ENCODE measurements at places on chromosomes 1 and 21.

- no peak for DNase-seq
These were observed 321.5 kb upstream of the OLFM3 start for GRCh38 chr1:102318104-102318806.

- no peak for DNase-seq
These were observed 40.6 kb downstream of the ERI3 start for GRCh38 chr1:44314452-44314851.

DNA sequence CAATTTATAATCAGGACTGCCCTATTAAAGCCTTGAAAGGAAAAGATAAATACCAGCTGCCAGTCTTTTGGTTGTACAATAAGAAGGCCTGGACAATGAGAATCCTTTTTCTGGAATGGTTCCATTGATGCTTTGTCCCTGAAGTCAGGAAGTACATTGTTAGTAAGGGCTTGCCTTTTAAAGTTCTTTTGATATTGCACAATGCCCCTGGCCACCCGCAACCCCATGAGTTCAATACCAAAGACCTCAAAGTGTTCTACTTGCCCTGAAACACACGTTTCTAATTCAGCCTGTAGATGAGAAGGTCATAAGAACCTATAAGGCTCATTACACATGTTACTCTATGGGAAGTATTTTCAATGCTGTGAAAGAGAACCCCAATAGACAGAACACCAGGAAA lies 112.1 kb downstream of the OLFM3 start:
- DNase-seq: no peak

DNA sequence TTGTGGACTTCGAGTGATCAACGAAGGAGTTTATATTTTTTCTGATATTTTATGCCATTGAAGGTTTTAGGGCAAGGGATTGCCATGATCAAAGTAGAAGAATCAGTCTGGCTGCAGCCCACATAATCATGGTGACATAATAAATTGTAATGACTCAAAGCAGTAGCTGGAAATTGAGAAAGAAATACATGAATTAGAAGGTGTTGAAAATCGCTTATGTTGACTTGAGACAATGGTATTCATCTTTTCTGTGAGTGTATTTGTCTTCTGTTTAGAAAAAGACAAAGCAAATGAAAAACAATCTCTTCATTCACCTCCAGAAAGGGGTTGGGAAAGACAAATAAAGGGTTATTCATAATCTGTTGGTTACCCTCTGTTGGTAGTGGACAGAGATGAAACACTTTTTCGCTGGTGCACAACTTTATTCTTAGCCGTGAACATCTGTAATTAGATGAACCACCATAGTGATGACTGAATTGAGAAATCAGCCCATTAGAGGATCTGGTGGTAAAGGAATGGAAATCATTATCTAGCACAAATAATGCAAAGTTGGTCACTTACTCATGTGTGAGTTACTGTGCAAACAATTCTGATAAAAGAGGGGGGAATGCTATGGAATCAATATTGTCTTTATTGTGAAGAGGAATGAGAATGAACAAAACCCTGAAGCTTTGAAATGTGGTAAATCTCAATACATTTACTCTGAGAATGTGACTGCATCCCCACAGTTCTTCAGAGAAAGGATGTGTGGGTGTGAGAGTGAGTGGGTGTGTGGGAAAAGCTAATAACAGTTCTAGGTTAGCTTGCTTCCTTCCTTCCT lies 121.8 kb downstream of the NTNG1 start:
- no peak for DNase-seq

- DNase-seq: no peak
These were observed 69.4 kb downstream of the PLPP3 start for GRCh38 chr1:56509713-56510641.

DNA sequence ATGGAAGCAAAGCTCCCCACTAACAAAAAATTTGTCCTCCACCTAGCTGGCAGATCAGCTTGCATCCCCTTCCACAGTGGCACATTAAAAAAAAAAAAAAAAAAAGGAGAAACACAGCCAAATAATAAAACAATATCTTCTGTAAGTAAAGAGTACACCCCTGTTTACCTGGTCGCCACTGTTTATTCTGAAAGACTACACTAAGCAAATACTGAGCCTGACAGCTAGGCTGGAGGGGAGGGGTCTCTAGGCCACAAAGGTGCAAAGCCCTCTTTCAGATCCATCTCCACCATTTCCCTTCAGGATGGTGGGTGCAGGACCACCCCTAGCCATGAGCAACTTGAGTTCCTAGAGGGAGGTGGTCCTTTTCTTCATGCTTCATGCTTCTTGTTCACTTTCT lies 22.8 kb upstream of the SLC45A3 start:
- DNase-seq: no peak

DNA sequence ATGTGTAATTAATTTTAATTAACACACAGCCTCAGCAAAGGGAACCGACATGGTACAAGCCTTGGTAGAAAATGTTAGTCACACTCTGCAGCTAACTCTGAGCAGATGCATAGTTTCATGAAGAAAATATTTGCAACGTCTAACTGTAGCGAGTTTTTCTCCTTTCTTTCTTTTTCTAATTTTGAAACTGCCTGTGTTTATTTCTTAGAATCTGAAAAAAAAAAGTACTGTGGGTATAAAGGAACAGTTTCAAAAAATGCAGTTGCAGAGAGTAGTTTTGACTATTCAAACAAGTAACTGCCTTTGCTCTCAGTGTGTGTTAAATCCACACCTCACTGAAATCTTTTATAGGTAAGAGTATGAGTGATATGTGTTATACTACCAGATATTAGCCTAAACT lies 149.9 kb upstream of the C1orf105 start:
- no peak for DNase-seq

GRCh38 chr1:160007577-160008200 lies 24.1 kb downstream of the PIGM start:
- DNase-seq: no peak
